ENCODE measurements at places on chromosomes 5 and 9.

DNA sequence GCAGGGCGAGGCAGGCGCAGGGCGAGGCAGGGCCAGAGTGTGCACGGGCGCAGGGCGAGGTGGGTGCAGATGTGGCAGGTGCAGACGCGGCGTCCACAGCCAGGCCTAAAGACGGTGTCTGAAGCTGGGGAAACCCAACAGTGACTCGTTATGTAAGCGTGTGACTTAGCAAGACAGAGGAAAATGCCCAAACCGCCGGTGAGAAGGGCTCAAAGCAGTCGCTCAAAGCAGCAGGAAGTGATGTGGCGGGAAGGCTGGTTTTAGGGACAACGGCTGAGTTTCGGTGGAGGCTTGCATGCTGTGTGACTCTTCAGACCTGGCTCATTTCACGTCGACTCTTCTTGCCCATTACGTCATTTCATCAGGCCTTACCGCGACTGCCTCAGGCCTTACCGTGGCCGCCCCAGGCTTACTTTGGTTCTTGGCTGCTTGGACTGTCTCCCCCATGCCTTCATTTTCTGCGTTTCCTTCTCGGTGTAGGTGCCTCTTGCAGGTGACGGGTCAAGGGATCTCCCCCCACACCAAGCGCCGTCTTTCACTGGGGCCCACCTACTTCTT, 50.5 kb upstream of the EXOC3 start:
- no peak for DNase-seq

- no peak for DNase-seq
These were observed 443.0 kb downstream of the PLK2 start for GRCh38 chr5:58016877-58017276.

- DNase-seq = no peak
These were observed 57.1 kb downstream of the MACROH2A1 start for GRCh38 chr5:135341696-135342550.

DNA sequence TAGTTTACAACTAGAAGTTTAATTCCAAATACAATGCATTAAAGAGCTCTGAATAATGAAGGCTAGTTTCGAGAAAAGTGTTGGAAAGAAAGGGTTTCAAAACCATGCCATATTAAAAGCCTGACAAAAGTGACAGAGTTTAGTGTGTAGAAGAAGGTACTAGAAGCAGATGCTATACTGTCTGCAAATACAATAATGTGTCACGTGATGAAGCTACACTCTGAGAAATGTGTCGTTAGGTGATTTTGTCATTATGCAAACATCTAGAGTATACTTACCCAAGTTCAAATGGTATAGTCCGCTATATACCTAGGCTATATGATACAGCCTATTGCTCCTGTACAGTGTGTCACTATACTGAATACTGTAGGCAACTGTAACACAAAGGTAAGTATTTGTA, 494.1 kb downstream of the TLE1 start:
- no peak for DNase-seq

DNA sequence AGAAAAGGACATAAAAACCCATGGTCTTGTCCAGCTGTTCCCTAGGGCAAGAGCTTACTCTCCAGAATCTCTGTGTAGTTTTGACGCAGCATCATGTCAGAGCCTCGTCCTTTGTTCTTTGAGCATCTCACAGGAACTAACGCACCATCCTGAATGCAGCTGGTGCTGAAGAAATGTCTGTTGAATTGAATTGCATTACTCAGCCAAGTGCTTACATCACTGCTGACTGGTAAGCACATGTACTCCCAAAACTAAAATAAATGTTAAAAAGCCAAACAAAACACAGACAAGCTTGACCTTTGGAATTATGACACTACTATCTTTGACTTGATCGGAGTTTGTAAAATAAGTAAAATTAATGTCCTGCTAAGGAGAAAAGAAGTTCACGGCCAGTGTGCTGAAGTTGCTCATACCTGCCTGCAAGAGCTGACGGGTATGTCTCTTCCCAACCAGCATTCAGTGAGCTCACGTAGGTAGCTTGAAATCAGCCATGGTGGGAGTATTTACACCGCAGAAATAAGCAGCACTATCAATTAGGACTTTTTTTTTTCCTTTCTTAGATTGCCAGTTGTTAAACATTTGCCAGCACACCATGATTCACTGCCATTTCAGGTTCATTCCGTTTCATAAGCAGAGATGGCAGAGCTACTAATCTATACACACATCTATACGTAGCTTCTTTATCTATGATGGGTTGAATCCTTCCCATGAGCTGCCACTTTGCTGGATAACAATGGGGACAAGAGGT, 310.6 kb upstream of the MSX2 start:
- peak; percentile 42 for DNase-seq

DNA sequence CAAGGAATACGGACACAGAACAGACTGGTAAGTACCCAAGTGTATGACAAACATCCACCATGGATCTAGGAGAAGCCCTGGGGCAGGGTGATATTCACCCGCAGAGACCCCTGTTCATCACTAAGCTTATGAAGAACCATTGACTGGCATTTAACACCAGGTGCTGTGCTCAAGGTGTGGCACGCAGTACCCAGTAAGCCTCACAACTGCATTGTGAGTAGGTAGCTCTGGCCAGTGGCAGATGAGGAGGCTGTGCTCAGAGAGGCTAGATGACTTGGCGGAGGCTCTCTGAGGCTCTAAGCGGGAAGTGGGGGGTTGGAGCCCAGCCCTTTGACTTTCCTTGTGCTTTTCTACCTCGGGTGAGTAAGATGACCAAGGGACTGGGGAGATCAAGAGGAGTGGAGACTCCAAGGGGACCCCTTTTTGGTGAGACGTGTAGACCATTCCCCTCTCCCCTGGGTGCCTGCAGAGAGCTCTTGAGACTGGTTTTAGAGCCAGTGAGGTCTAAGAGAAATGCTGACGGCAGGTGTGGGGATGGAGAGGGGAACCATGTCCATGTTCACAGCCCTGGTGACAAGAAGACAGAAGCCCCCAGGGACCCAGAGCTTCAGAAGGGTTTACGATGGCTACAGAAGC, 70.8 kb downstream of the IL6ST start:
- DNase-seq = no peak

DNA sequence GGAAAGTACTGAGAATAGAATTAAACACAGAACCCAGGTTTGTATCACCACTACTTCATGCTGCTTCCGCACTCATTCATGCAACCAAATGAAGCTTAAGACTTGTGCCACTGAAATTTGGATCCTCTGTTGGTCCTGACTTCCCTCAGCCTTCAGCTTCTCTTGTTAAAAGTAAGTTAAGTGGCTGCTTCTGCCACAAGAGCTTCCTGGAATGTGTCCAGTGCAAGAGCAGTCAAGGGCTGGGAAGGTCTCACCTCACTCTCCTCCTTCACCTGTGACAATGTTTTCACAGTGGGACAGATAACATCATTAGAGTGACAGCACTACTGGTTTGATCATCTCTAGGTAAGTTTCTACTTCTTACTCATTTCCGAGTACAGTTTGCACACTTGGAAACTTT, 7.9 kb downstream of the SNCAIP start:
- DNase-seq = no peak

- DNase-seq = no peak
These were observed 138.4 kb downstream of the LHFPL2 start for GRCh38 chr5:78509884-78510769.

- DNase-seq = no peak
These were observed 66.9 kb upstream of the TMEM215 start for GRCh38 chr9:32716425-32716824.

DNA sequence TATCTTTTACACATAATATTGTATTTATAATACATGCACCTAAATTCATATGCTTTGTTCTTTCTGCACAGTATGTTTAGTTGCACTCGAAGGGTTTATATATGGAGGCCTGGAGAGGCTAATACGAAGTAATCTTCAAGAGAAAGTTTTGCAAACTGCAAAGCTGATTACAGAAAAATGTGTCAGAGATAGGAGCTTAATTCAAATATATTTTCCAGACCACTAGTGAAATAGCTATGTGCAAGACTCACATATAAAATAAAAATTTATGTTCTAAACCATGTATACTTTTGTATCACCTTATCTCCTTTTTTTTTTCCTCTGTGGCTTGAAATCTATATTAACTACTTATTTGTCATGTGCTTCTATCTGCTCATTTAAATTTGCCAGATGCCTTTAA, 313.8 kb downstream of the EFNA5 start:
- DNase-seq = no peak

- no peak for DNase-seq
These were observed 5.3 kb upstream of the TBC1D9B start for GRCh38 chr5:179912951-179913350.

GRCh38 chr9:34988218-34989002, 1.1 kb upstream of the DNAJB5 start:
- DNase-seq = no peak

DNA sequence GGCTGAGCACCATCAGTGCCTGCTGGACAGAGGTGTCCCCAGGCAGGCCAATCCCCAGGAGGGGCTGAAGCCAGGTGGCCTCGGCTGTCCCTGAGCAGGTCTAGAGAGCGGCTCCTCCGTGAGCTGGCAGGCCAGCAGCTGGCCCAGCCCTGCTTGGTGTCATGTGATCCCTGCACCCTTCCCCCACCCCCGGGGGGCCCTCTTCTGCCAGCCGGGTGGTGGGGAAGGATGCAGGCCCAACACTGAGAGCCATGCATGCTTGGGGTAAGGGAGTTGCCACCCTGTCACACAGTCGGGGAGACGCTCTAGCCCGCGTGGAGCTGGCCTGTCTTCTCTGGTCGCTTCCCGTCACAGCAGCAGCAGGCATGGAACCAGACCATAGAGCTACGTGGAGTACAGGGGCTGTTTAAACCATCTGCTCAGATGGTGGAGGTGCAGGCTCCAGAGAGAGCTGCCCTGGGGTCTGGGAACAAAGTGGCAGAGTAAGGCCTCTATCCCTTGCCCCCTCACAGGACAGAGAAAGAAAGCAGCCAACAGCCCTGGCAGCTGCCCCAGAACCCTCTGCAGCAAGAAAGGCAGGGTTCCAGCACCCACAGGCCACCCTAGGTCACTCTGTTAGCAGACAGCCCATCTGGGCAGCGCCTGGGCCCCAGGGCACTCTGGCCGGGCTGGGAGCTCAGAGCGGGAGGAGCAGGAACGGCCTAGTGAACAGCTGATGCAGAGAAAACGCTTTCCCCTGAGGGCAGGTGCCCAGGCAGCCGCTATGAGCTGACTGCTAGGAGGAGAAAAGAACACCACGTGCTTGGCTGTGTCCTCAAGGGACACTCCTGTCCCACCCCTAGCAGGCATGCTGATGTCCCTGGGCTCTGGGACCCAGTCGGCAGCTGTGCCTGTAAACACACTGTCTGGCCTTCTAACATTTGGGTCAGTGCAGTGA, 6.8 kb downstream of the RALGDS start:
- no peak for DNase-seq

GRCh38 chr5:155926031-155926430, 400.9 kb upstream of the SGCD start:
- peak; percentile 73 for DNase-seq

DNA sequence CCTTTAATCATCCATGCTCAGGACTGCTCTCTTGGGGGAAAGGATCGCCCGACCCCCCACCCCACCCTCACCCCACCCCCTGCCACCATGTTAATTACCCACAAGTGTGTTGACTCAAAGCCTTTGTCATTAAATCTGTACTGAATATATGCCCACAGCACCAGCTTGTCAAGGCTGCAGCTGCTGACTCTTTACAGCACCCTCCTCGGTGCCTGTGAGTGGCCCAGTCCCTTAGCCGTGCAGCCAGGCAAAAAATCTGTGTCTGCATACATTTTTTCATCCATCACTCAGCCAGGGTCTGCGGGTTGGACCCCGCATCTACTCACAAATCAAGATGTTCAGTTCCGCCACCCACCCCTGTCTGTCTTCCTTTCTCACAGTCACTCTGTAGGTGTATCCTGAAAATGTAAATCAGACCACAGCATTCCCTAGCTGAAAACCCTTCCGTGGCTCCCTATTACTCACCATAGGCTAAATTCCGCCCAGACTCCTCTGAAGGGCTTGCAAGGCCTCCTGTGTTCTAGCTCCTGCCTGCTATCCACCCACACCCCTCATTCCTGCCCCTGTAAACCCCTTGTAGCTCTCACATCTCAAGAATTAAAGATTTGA, 53.7 kb upstream of the KCNIP1 start:
- DNase-seq = no peak

- DNase-seq = no peak
These were observed 1668.0 kb upstream of the NUDT12 start for GRCh38 chr5:105230516-105231157.

DNA sequence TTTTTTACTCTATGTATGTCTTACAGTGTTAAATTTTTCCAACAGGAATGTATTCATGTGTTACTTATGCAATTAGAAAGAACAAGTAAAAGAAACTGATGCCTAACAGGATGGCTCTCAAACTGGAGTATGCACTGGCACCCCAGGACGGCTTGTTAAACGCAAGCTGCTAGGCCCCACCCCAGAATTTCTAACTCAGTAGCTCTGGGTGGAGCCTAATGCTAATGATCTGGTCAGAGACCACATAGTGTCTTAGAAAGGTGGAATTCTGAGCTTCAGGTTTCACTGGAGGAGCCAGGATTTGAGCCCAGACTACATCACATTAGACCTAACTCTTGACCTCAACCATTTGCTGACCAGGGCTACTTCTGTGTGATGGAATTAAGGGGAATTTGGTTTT, 34.4 kb downstream of the SHC3 start:
- no peak for DNase-seq

DNA sequence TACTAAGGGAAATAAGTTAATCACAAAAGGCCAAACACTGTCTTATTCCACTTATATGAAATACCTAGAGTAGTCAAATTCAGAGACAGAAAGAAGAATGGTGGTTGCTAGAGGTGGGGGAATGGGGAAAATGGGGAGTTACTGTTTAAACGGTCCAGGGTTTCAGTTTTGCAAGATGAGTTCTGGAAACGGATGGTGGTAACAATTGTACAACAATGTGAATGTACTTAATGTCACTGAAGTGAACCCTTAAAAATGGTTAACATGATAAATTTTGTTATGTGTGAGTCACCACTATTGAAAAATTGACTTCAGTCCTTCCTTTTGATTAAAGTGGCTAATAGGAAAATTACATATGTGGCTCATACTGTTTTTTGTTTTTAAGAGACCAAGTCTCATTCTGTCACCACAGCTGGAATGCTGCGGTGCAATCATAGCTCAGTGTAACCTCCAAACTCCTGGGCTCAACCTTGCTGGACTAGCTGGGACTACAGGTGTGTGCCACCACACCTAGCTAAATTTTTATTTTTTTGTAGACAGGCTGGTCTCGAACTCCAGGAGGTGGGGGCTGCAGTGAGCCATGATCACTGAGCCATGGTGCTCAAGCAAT, 8.7 kb downstream of the UBQLN1 start:
- no peak for DNase-seq

DNA sequence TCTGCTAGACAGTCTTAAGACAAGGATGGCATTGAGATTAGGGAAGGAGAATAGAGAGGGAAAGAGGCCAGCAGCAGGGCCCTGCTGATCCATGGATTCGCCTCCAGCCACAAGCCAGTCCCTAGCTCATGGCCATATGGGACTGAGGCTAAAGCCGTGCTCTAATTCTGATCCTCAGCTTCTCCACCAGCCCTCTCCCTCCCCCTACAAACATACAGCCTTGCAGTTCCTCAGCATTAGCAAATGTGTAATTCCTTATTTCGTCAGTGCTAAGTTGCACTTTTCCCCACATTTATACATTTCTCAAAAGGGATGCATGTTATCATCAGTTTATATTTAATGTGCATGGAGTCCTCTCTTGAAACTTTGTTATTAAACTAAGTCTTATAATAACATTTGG, 34.8 kb downstream of the ZNF462 start:
- DNase-seq = no peak
